ENCODE measurements at places on chromosomes 3 and 15.

DNA sequence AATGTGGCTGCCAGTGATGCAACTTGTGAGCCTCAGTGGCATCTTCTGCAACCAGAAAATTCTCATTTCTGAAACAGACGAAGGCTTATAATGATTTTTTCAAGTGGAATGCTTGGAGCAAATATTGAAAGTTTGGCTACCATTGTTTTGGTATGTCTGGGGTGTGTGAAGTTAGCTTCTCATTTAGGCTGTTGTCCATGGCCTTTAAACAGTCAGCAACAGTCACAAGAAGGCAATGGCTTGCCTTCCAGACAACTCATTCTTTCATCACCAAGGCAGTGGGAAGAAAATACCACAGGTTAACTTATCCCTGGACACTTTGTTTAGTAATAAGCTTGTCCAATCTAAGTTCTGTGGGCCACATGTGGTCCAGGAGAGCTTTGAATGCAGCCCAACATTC lies 4.7 kb upstream of the BNC1 start:
- DNase-seq: no peak

DNA sequence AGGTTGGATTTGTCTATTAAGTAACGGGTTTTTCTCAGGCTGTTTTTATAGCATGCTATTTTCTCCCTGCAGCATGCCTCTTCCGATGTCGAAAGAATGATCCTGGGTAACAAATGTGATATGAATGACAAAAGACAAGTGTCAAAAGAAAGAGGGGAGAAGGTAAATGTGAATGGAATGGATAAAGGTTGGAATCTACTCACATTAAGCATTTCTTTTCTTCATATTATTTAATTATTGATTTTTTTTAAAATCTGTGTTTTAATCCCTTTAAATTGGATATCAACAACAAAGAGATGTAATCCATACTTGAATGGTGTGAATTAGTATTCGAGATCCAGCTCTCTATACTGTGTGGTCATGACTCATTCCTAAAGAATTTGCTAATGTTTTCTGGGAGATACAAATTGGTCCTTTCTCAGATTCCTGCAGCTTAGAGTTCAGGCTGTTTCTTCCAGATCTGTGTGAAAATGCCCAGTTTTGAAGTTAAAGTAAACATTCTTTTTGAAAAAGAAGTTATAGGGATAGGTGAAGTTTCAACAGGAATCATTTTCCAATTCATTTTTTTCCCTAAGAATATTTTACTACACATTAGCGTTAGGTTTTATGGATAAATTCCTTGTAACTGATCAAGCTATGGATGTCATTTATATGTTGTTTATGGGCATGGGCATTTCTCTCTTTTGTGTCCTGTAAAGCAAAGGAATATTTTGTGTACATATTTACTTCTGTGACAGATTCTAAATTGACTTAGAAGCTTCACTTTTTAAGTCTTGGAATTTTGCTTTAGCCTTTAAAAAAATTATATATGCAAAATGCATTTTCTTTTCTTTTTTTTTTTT lies 20.8 kb upstream of the APH1B start:
- DNase-seq: no peak

DNA sequence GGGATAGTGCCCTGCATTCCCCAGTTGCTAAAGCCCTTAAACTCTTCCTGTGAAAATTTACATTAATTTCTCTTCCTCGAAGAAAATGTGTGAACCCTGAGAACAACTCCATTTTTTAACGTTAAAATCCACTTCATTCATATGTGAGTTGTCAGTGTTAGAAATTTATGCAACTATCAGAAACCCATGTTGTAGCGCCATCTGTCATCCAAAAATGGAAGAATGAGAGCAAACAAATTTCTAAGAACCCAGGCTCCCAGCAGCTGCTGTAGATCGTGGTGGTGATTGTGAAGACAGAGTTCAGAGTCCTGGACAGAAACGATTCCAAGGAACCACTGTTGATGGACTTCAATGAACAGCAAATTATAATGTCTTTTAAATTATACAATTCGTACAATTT lies 179.7 kb upstream of the NDN start:
- DNase-seq: no peak

DNA sequence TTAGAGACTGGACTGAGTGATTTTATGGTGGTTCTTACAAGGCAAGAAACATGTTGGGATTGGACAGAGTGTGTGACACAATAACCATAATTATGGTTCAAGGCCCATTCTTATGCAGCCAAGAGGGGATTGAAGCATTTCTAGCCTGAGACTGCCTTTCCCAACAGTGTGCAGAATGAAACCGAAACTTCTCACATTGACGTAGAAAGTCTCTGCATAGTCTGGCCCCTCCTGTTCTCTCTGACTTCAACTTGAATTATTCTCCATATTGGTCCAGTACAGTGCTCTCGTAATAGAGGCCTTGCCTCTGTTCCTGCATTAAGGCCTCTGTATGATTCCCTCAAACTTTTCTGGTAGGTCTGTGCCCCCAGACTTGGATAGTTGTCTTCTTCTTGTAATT lies 138.3 kb downstream of the DIPK2A start:
- DNase-seq: no peak

DNA sequence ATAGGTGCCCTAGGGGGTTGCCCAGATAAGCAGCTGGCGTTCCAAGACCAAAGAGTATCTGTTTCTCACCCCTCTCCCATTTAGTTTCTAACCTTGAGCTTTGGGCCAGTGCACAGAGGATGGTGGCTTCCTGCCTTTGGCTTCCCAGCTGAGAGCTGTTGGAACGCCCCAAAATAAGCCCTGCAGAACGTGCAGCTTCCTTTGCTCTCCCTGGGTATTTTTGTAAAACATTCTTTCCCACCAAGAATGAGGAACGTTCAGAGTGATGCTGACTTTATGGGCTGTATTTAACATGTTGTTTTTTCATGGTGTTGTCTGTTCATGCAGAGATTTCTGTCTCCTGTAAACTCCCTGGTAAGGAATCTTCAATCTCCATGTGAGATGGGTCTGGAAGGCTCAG lies 63.8 kb downstream of the LPP start:
- no peak for DNase-seq

DNA sequence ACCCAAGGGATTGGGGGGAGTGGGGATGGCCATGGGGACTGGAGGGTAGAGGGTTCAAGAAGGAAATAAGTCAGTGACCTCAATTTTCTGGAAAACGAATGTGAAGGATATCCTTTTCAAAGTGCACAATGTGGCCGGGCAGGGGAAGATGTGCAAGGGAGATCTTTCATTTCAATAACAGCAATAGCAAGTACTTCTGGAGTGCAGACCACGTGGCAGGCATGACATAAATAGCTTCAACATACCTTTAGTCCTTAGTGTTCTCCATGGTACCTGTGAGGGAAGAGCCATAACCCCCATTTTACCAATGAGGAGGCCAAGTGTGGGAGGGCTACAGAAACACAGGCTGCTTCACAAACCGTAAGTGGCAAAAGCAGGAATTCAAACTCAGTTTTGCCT lies 138.7 kb downstream of the FOXP1 start:
- DNase-seq: no peak

DNA sequence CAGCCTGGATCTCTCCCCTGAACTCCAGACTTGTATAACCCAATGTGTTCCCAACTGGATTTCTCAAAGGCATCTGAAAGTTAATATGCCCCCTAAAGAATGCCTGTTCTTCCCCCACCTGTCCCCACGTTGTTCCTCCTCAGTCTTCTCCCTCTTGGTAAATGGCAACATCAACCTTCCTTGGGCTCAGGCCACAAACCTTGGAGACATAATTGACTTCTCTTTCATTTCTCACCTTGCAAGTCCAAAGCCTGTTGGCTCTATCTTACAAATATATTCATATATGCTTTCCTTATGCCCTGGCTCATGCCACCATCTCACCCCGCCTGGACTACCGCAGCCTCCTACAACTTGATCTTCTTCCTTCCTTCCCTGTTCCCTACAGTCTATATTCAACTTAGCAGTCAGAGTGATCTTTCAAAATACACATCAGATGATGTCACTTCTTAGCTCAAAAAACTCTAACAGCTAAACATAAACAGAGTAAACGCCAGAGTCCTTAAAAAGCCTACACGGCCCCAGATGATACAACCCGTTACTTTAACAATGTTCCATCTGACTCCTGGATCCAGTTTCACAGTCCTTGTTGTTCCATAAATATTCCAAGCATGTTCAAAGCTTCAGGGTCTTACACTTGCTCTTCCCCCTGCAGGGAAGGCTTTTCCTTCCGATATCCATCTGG lies 66.2 kb downstream of the ETV5 start:
- no peak for DNase-seq

DNA sequence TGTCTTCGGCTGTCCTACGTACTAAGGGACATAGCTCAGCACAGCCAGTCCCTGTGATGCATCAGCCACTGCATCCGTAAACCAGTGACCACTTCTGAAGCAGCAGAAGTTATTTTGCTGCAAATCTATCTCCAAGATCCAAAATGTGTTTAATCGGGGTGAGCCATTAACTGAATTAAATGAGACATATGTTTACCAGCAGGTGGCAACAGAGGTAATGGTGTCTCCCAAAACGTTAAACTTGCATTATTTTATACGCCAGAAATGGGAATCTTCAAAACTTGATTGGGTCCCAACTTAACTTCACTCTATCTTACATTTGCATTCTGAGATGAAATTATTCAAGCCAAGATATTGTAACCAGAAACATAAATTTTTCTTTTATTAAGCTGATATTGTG lies 75.3 kb upstream of the BOC start:
- DNase-seq: no peak

DNA sequence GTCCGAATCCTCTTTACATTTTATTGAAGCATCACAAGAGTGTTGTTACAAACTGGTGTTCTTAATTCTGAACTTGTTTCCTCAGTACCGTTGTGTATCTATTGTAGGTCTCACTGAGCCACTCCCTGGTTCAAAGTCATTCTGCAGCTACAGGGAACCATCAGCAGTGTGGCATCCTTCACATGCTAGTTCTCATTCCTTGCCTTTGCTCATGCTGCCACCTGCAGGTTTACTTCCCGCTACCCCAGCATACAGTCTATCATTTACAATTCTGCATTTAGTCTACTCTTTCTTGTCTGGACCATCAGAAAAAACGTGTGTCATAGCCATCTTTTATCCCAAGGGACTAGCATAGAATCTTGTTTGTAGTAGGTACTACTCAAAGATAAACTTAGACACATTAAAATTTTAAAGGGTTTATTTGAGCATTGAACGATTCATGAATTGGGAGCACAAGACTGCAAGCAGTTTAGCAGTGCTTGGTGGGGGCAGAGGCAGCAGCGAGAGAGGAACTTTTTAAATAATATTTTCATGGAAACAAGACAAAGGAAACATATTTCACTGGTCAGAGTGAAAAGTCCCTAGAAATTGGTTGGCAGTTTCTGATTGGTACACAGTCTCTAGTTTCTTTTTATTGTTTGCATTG lies 402.1 kb downstream of the CADM2 start:
- DNase-seq: no peak

DNA sequence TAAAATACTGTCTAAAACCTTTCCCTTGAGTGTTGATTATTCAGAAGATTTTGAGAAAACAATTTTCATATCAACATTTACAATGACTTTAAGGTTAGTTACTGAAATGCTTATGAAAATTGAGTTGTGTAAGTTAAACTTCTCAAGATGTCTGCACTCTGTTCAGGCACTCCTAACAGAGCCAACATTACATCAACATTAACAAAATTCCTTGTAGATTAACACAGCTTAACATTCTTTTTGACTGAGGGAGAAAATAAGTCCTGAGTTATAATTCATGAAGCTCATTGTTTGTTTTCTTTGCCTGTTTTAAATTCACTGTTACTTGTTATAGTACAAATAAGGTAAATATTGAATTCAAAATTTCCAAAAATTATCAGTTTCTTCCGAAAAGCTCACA lies 9.0 kb downstream of the ACKR4 start:
- no peak for DNase-seq

- DNase-seq: no peak
These were observed 61.4 kb upstream of the MYRIP start for GRCh38 chr3:39748002-39748401.

- no peak for DNase-seq
These were observed 163.4 kb downstream of the KLF13 start for GRCh38 chr15:31489801-31490646.

DNA sequence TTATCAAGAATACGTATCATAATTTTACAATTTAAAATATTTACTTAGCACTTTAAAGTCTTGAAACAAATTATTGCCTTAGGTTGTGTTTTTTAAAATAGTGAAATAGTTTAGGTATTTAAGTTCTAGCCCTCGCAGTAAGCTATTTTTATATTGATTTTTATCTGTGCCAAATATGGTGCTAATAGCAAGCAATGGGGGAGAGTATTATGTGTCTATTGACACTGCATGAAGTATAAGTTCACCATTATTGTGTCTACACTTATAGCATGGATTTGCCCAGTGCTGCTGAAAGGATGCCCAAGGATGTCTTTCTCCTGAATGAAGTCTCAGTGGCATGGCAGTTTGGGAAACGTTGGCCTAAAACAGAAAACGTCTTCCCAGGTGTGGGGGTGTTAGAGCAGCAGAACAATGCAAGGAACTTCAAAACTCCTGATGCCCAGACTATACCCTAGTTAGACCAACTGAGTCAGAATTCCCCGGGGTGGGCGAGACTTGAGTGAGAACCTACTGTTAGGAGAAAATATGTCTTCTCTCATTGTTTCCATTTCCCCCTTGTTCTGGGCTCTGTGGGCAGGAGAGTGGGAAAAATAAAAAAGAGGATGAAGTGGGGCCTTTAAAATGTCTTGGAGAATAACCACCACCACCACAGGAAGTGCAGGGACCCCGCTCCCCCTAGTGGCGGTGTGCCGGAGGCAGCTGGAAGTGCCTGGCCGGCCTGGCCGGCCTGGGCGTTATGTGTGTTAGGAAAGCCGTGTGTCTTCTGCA lies 104.2 kb upstream of the SLC7A14 start:
- DNase-seq: peak; percentile 20

GRCh38 chr15:58298879-58299850 lies 132.6 kb upstream of the LIPC start:
- DNase-seq: no peak

DNA sequence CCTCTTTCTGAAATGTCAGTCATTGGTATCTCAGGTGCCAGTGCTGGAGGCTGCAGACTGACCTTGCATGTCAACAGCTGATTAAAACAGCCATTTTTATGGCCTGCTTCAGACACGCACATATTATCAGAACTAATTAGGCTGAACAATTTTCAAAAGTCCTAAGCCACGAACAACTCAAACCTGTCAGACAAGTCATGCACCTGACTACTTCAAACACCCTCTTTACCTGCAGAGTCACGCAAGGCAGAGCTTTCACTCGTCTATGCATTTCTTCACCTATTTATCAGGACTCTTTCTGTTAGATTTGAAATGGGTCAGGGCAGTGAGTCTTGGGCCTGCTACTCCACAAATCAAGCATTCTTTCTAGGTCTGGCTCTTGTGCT lies 26.7 kb downstream of the CLK3 start:
- no peak for DNase-seq

GRCh38 chr3:127970966-127971592 lies 56.0 kb downstream of the KBTBD12 start:
- no peak for DNase-seq

GRCh38 chr3:51977446-51978142 lies 2.7 kb downstream of the ABHD14A start:
- no peak for DNase-seq

- DNase-seq: no peak
These were observed 101.6 kb downstream of the RPL22L1 start for GRCh38 chr3:170768334-170768801.

Data from activated CD8-positive, alpha-beta memory T cell treated with anti-CD3 and anti-CD28 coated beads for 48 hours (primary cell).